Placental pericyte (primary cell): ENCODE measurements at places on chromosomes 16 and 17. TPM values are rescaled to one million over a fixed set of nuclear protein-coding genes. Genes with fewer than 3 reads are reported as not detected.

The PRCD gene
- 3.5 and 4.3 TPM in 2 replicates for total RNA-seq

The ATXN2L gene
- total RNA-seq: 62.0 and 106 TPM in 2 replicates

The MAP2K6 gene
- total RNA-seq: 2.0 TPM in 2 replicates

The ZNF469 gene
- total RNA-seq: 4.4 and 8.9 TPM in 2 replicates

The KRT12 gene
- total RNA-seq: 0.43 TPM in 1 of 2 replicates, not detected in the other

The CCL1 gene
- total RNA-seq: not detected in 2 replicates

The MNT gene
- total RNA-seq: 10.0 and 15.8 TPM in 2 replicates
